ENCODE measurements at places on chromosomes 1 and 21. TPM values are rescaled to one million over a fixed set of nuclear protein-coding genes. Genes with fewer than 3 reads are reported as not detected.

DNA sequence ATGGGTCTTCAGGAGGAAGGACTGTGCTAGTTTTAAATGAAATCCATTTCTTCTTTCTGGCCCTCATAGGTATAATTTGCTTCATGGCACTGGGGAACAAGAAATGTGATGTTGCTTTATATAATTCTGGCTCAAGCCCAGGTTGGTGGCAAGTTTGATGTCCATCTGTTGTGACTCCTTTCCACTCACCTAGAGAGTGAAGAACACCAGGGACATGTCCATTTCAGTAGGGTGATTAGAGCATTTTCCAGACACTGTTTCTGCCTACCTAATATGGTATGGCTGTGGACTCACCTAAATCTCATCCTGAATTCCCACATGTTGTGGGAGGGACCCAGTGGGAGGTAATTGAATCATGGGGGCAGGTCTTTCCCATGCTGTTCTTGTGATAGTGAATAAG, 278.1 kb downstream of the LMX1A start:
- no peak for DNase-seq

- DNase-seq, result no peak
Measured at GRCh38 chr1:181911715-181912114, 149.8 kb downstream of the ZNF648 start.

DNA sequence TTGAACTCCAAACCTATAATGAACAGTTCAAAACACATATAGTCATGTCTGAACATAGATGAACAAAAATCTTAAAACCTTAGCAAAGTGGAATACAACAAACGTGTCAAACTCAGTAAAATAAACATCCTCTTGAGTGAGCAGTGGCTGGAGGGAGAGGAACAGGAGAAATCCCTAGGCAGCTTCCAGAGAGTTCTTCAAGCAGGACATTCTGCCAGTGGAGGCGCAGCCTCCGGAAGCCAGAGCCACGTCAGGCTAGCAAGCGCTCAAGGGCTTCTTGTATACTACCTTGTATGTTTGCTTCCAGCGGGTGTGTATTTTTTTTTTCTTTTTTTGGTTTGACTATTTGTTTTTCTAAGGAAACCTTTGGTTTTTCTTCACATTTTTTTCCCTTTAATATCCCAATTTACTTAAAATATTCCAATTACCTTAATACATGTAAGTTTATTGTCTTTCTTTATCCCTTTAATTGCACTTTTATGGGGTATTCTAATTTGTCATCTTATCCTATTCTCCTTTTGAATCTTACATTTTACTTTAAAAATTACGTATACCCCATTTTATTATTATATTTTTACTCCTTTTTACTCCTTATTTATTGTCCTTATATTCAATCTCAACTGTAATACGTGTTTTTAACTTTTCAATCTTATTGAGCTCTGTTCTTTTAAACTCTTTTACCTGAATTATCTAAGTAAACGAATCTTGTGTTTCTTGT, 42.0 kb downstream of the COLGALT2 start:
- DNase-seq, result no peak

The CNKSR1 gene
- total RNA-seq, result 36.0 TPM

- DNase-seq, result no peak
Measured at GRCh38 chr1:9418851-9419250, 120.4 kb upstream of the SLC25A33 start.

DNA sequence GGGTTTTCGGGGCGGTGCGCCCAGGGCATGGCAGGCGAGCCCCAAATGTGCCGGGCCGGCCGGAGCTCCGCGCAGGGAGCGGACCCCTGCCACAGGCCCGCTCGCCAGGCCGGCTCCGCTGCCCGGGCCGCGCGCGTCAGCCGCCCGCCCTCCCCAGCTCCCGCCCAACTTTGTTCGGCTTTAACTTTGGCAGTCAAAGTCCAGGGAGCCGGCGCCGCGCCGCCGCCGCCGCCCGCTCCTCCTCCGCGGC, 488 bp downstream of the SLC35D1 start:
- no peak for DNase-seq

DNA sequence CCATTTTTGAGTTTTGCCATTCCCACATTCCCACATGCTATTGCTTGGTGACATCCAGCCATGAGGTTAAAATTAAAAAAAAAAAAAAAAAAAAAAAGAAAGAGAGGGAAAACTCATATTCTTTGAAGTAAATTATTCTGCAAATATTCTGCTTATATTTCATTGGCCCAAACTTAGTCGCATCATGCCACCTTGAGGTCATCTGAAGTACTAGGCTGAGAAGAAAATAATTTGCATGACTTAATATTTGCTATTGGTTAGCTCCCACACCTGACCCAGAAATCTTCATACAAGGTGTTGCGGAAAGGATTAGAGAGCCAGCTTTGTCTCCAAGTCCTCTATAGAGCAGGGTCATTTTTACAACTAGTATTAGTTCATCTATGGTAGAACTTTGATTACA, 2206.0 kb downstream of the MRPL39 start:
- DNase-seq, result no peak

The MMEL1 gene
- 22.9 TPM for total RNA-seq

The GNAT2 gene
- not detected for total RNA-seq

- DNase-seq, result no peak
Measured at GRCh38 chr1:180040034-180040433, 85.4 kb downstream of the CEP350 start.

GRCh38 chr1:212873518-212873917, 15.4 kb downstream of the FLVCR1 start:
- no peak for DNase-seq

The NKAIN1 gene
- total RNA-seq, result 0.14 TPM

- DNase-seq, result no peak
Measured at GRCh38 chr1:201712387-201713085, 116.4 kb upstream of the IPO9 start.

The SLC30A2 gene
- total RNA-seq, result 166 TPM

DNA sequence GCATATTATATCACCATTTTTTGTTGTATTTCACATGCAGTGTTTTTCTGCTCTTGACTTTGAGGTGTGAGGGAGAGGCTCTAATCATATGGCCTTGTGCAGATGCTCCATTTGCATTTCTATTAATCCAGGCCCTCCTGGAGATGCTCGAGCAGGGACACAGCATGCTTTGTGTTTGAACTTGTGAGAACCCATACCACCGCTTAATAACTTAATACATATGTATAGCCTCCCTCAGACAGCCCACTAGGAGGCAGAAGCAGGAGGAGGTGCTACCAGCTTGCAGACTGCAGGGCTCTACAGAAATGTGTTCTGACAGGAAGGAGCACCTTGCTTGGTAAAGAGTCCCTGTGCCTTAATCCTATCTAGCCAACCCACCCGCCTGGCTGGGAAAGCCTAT, 155.2 kb downstream of the BARHL2 start:
- DNase-seq, result no peak

DNA sequence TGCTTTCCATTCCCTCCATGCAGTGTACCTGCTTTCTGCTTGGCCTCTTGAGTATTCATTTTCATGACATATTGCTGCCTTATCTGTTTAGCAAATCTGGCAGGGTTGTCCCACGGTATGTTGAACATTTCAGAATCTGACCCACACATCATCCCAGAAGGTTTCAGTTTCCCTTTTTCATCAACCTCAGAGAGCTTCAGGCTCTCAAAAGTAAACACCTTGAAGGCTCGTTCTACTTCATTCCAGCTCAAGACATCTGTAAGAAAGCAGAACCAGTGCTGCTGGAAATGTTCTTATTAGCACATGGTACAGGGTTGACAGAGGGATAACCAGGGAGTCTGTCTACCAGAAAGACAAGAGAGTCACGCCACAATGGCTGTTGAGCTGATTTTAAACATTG, 103.6 kb downstream of the SPAG17 start:
- no peak for DNase-seq
